Left ventricle myocardium inferior (tissue), 1 donor: ENCODE measurements at places on chromosomes 13 and 19.
A peak's percentile ranks its signal among the peaks of the same experiment; 100 is the strongest.

GRCh38 chr19:40241809-40242384 is 15.4 kb upstream of the CCNP start:
- H3K27me3 ChIP-seq = no peaks in the 10 kb centered on the region
- DNase-seq = peak; percentile 74
- H3K4me1 ChIP-seq = peaks cover 54% of the 10 kb centered on the region
- no peak overlapping the region for H3K4me3 ChIP-seq

DNA sequence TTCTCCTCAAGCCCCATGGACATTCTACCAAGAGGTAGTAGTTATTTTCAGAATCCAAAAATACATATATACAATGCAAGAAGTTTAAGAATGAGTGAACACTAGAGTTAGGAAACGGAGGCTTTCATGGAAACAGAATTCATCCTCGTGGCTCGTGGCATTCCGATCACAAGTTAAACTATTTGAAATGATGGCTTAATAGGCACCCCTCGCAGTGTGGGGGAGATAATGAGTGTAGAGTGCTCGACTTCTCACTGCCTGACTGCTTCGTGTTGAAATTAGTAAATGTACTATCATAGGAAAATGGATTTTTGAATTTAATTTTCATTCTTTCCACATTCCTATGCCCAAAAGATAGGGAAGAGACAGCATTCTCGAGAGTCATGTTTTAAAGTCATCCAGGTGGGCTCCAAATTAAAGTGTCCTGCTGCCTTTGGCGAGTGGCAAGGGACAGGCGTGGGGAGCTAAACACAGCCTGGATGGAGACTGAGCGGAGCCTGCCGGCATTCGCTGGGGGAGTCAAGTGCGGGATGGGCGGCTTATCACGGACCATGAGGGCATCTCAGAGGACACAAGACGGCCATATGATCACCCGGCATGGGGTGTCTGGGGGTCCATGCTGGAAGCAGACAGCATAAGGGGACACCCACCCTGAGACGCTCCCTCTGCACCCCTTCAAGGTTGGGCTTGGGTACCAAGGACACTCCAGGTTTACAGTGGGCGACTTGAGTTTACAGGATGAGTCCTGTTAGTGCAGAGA is 165.2 kb downstream of the TEX29 start:
- H3K27ac ChIP-seq = no peak overlapping the region
- peaks cover 72% of the 10 kb centered on the region for H3K27me3 ChIP-seq
- DNase-seq = no peak
- H3K36me3 ChIP-seq = no peaks in the 10 kb centered on the region
- H3K4me3 ChIP-seq = no peak overlapping the region
- H3K4me1 ChIP-seq = no peaks in the 10 kb centered on the region

- no peak for DNase-seq
- H3K27me3 ChIP-seq = no peaks in the 10 kb centered on the region
- H3K27ac ChIP-seq = no peak overlapping the region
- H3K36me3 ChIP-seq = no peaks in the 10 kb centered on the region
Observed at GRCh38 chr13:91278888-91279287, 68.6 kb upstream of the MIR17HG start.

GRCh38 chr19:43754253-43754502 is 584 bp downstream of the SMG9 start:
- no peaks in the 10 kb centered on the region for H3K27me3 ChIP-seq
- H3K27ac ChIP-seq = peak overlapping the region; percentile 100
- H3K4me3 ChIP-seq = peak overlapping the region; percentile 87

DNA sequence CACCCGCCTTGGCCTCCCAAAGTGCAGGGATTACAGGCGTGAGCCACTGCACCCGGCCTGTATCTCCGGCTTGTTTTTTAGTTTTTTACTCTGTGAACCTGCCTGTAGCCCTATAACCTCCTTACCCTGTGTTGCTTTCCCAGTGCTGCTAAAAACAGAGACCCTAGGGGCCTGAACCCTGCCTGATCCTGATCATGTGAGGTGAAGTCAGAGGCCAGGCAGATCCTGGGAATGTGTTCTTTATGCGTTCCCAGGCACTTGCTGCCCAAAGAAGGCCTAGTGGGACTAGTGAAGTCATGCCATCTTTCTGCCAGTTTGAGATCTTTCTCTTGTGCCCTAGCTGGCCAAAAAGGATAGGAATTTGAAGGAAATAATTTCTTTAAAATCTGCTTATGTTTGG is 4.6 kb downstream of the UBA2 start:
- peak overlapping the region; percentile 89 for H3K27ac ChIP-seq
- peak overlapping the region; percentile 3 for H3K4me3 ChIP-seq
- peaks cover 68% of the 10 kb centered on the region for H3K4me1 ChIP-seq
- H3K27me3 ChIP-seq = no peaks in the 10 kb centered on the region
- peak; percentile 33 for DNase-seq
